Stimulated activated CD8-positive, alpha-beta memory T cell treated with anti-CD3 and anti-CD28 coated beads, Interleukin-12 subunit alpha, Interleukin-12 subunit beta, amount 100 ng/mL, for 1 hour (primary cell): ENCODE measurements at places on chromosomes 6 and 20.
A peak's percentile ranks its signal among the peaks of the same experiment; 100 is the strongest.

DNA sequence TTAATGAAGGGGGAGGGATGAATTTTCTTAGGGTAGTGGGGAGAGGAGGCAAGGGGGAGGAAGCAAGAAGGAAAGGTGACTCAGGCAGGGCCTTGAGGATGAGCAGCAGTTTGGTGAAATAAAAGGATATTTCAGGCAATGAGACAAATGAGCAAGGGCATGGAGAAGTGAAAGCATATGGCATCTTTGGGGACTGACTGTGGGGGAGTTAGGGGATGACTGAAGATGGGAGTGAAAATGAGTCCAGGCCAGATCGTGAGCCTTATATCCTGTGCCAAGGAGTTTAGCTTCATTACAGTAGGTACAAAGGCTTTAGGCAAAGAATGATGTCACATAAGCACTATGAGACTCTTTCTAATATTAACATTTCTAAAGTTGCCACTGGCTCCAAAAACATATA lies 51.9 kb downstream of the ILRUN start:
- no peak for DNase-seq

DNA sequence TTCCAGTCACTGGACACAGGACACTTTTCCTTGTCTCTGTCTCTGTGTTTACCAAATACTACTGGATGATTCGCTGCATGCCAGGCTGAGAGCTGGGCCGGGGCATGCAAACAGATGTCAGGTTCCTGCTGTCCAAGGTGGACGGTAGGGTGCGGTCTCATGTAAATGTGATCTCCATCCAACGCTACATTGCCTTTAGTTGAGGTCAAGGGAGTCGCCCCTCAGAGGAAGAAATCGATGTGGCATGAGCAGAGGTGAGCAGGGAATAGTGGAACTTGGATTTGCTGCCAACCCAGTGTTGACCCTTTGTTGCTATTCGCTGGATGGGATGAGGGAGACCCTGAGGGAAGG lies 9.8 kb upstream of the TOX2 start:
- no peak for DNase-seq

GRCh38 chr6:159691133-159691962 lies 1.7 kb downstream of the SOD2 start:
- DNase-seq, result no peak

- DNase-seq, result no peak
Measured at GRCh38 chr20:45964006-45964400, 8.0 kb downstream of the ZNF335 start.

- DNase-seq, result no peak
Measured at GRCh38 chr20:43846516-43846905, 68.1 kb upstream of the TOX2 start.

- no peak for DNase-seq
Measured at GRCh38 chr20:46823271-46823751, 71.3 kb upstream of the EYA2 start.

- no peak for DNase-seq
Measured at GRCh38 chr6:105759946-105760345, 326.2 kb upstream of the PRDM1 start.

DNA sequence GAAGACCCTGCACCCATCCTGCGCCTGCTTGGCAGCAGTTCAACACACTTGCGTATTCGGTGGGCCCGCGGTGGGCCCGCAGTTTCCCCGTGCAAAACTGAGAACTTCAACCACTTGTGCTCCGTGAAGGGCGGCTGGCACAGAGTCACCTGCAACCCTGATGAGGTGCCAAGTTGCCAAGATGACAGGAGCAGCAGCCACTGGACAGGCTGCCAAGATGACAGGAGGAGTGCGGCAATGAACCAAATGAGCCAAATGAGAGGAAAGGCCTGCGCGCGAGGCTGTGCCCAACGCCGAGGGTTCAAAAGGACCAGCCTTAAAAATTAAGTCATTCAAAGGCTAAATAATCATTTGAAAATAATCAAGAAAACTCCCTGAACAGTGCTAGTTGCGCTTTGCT lies 20.1 kb downstream of the DIDO1 start:
- no peak for DNase-seq

GRCh38 chr20:5718896-5719595 lies 31.2 kb upstream of the SHLD1 start:
- no peak for DNase-seq

GRCh38 chr6:150157081-150157480 lies 14.2 kb downstream of the PPP1R14C start:
- DNase-seq, result no peak

- peak; percentile 33 for DNase-seq
Measured at GRCh38 chr6:30557683-30557981, 537 bp downstream of the PRR3 start.
